ENCODE measurements at places on chromosomes 3 and 15.

GRCh38 chr3:149150436-149150835 is 21.0 kb downstream of the HPS3 start:
- H3K27ac ChIP-seq: no peak overlapping the region
- H3K36me3 ChIP-seq: peaks cover 3% of the 10 kb centered on the region
- H3K27me3 ChIP-seq: no peaks in the 10 kb centered on the region

GRCh38 chr3:147222291-147222690 is 184.1 kb downstream of the ZIC4 start:
- H3K36me3 ChIP-seq: no peaks in the 10 kb centered on the region
- no peak overlapping the region for H3K27ac ChIP-seq
- H3K4me1 ChIP-seq: no peaks in the 10 kb centered on the region

- no peaks in the 10 kb centered on the region for H3K27me3 ChIP-seq
- no peak for DNase-seq
- H3K4me1 ChIP-seq: peaks cover 18% of the 10 kb centered on the region
- H3K4me3 ChIP-seq: no peak overlapping the region
- no peak overlapping the region for H3K27ac ChIP-seq
These were observed 207.1 kb downstream of the LRRN1 start for GRCh38 chr3:4006288-4006687.

- H3K4me1 ChIP-seq: peaks cover 5% of the 10 kb centered on the region
- no peak for DNase-seq
- no peak overlapping the region for H3K4me3 ChIP-seq
- no peaks in the 10 kb centered on the region for H3K36me3 ChIP-seq
- no peaks in the 10 kb centered on the region for H3K27me3 ChIP-seq
These were observed 35.9 kb upstream of the TFRC start for GRCh38 chr3:196117809-196118208.

DNA sequence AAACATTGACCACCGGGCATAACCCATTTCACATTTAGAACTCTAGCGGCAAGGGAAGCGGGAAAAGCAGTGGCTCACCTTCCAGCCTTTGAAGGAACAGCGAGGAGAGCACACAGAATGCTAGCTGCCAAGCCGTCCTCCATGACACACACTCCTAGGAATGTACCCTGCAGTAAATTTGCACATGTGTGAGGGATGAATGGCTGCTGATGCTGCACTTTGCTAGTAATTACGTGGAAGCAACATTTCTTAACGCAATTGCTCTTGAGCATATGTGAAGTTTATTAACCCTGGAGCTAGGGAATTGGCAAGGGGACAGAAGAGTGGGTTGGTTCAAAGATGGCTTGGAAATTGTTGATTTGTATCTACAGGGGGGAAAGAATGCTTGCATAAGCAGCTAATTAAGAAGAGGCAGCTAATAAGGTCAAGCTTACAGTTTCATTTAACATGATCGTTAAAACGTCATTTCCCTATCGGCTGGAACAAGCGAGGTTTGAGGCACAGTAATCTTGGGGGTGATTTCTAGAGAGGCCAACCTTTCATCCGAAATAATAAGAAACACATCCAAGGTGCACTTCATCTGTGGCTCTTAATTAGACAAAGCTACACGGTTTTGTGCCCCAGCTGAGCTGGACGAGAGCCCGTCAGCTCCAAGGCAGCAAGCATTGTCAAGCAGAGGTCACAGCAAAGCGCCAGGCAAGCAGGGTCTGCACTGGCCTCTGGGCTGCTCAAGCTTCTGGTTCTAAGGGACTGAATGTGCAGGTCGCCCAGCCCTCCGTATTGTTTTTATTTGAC is 123.4 kb downstream of the CHSY1 start:
- H3K4me1 ChIP-seq: no peaks in the 10 kb centered on the region
- no peak overlapping the region for H3K4me3 ChIP-seq
- no peaks in the 10 kb centered on the region for H3K27me3 ChIP-seq
- H3K27ac ChIP-seq: no peak overlapping the region
- no peaks in the 10 kb centered on the region for H3K36me3 ChIP-seq

DNA sequence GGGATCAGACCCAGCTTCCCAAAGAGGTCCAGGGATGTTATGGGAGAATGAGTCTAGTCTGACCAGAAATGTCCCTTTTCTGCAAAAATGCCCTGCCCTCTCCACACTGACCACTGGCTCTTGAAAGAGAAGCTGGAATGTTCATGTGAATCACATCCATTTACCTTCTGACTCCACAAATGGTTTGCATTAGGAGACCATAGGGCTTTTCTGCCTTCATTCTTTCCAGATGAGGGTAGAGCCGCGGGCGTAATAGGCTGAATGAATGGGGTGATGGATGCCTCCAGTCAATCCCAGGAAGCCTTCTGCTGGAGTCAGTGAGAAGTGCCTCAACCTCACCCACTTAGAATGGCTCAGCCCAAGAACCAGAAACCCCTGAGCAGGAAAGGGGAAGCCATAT is 47.2 kb upstream of the IREB2 start:
- no peak for DNase-seq
- no peak overlapping the region for H3K27ac ChIP-seq
- H3K27me3 ChIP-seq: no peaks in the 10 kb centered on the region
- H3K36me3 ChIP-seq: no peaks in the 10 kb centered on the region

GRCh38 chr3:102400142-102400541 is 34.7 kb upstream of the ZPLD1 start:
- H3K36me3 ChIP-seq: no peaks in the 10 kb centered on the region
- H3K4me1 ChIP-seq: peaks cover 2% of the 10 kb centered on the region
- no peaks in the 10 kb centered on the region for H3K27me3 ChIP-seq

DNA sequence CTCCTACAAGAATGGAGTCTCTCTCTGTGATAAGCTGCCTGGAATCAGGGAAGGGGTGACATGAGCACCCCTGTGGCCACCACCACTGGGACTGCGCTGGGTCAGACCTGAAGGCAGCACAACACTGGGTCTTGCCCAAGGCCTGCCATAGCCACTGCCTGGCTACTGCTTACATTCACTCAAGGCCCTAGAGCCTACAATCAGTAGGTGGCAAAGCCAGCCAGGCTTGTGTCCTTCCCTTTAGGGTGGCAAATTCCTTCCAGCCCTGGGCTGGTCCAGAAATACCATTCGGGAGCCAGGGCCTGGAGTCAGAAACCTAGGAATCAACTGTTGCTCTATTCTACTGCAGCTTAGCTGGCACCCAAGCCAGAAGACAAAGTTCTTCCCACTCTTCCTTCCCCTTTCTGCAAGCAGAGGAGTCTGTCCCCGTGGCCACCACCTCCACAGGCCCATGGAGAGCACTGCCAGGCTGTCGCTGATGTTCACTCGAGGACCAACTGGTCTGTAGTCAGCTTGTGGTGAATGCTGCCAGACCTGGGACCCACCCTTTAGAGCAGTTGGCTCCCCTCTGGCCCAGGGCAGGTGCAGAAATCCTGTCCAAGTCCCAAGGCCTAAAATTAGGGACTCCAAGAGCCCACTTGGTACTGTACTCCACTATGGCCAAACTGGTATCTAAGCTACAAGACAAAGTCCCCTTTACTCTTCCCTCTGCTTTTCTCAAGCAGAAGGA is 307.4 kb downstream of the THSD4 start:
- H3K4me1 ChIP-seq: no peaks in the 10 kb centered on the region
- no peak overlapping the region for H3K4me3 ChIP-seq
- H3K27me3 ChIP-seq: no peaks in the 10 kb centered on the region
- no peak for DNase-seq

Measured in neuronal stem cell (in vitro differentiated cells).